ENCODE measurements at places on chromosomes 1 and 21.

GRCh38 chr21:22115746-22116145 is 1117.5 kb downstream of the NCAM2 start:
- no peak for DNase-seq

DNA sequence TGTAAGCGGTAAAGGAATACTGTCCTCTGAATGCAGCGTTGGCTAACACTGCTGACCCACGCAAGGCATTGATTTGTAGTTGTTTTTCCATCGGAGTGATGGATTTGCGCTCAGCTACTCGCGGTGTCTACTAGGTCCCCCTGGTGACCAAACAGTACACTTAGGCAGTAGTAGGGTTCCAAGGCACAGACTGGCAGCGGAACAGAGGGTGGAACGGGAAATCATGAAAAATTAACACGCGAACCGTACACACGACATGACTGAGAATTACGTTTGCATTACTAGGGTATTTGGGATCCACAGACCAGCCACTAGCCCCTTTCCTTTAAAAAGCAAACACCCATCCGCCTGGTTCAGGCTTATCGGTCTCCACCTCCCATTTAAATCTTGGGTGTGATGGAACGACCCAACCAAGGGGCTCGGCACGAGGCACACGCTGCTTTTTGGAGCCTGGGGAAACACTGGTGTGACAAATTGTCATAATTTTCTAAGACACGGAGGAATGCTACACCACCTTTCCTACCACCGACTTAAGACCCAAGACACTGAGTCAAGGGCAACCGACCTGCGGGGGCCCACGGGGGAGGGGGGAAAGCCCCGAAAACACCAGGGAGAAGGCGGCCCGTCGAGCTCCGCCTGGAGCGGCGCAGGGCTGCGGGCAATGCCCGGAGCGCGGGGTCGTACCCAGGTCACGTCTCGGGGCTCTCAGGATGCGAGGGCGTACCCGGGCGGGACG is 699 bp downstream of the DIPK1A start:
- DNase-seq: peak; percentile 89

DNA sequence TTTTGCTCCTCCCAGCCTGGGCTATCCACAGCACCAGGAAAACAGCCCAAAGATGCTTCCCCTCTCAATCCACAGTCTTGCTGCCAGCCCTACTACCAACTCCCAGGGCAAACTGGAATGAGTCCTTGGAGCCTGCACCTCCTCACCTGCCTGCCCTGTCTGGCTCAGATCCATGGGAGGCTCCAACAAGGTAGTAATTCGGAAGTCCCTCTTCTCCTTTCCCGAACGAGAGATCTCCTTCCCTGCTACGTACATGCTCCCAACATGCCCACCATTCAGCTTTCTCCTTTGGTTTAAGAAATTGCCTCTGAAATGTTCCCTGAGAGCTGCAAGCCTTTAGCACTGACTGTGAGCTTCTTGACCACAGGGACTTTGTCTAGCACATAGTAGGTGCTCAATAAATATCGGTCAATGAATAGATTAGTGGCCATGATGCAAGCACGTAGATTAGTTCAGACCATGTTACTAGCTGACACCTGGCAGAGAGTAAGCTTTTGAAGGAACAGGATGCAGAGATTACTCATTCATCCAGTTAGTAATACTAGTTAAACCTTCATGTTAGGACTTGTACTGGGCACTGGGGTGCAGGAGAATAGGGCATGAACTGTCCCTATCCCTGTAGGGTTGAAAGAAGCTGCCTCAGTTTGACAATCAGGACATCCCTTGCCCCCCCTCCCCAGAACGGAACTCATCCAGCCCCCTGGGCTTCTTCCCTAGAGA is 80.1 kb downstream of the DISP3 start:
- DNase-seq: no peak

DNA sequence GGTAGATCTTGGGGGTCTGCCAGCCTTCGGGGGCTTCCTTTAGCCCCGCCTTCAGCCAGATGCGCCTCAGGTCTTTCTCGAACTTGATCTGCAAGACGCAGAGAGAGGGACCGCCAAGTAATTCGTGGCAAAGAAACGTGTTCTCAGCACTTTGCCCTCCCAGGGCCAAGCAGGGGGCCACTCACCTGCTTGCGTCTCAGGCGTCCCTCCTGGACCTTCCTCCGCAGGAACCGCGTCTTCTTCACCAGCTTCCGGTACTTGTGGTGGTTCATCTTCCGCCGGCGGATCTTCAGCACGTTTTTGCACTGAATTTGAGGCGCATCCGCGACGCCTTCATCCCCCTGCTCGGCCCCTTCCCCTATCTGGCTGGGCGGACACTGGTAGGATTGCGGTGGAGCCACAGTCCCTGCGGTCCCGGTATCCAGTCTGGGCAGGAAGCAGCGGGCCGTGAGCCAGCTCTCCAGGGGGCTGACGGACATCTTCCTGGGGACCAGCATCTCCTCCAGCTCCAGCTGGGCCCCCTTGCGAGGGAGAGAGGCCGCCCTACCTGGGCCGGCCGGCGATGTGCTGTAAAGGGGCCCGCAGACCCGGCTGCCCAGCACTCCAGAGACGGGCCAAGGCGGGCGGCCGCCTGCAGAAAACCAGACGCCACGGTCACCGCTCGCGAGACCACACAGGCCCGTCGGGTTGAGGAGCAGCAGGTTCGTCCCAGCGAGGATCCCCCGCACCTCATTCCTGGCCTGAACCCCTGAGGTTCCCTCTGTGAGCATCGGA is 1.0 kb downstream of the AURKAIP1 start:
- DNase-seq: peak; percentile 29

DNA sequence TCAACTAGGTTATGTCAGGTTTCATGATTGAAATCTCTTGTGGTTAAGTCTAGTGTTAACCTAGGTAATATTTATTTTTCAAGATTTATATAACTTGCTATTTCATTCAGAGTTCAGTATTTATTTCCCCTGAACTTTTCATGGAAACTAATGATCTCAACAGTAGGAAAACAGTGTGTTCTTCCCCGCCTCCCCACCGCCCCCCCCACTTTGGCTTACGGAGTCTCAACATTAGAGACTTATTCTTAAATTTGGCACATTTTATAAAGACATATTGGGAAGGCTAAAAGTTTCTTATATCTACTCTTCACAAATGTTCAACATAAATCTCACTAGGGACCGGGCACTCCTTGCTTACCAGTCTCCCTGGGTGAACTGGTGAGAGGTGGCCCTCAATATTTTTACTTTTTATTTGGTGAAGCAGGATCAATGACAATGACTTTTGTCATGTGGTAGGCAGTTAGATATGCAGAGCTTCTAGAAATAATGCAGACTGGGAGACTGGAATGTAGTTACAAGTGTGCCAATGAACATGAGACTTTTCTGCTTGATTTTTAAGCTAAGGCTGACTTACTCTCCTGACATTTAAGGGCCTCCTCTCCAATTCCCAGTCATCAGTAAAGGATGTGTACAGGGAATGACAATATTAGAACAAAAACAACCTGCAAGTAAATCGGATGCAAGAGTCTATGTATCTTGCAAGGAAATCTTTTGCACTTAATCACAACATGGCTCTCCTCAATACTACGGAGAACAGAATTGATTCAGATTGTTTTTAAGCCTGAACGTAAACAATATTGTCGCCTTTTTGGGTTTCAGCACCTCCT is 1.7 kb upstream of the MAN1A2 start:
- DNase-seq: no peak

DNA sequence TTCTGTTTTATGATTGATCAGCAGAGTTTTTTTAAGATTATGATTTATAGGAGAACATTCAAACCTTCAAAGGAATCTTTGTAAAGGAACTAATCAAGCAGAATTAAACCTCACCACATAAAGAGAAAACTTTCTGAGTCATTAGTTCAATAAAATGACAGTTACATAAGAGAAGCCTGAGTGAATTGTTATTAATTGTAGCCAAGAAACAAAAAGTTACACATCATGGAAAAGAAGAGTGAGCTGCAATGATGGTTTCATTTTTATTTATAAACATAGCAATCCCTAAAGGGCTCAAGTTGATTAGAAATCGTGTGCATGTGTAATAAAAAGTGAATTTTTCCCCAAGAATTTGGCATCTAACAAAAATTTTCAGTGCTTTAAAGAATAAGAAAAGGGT is 731.4 kb downstream of the LTN1 start:
- no peak for DNase-seq

DNA sequence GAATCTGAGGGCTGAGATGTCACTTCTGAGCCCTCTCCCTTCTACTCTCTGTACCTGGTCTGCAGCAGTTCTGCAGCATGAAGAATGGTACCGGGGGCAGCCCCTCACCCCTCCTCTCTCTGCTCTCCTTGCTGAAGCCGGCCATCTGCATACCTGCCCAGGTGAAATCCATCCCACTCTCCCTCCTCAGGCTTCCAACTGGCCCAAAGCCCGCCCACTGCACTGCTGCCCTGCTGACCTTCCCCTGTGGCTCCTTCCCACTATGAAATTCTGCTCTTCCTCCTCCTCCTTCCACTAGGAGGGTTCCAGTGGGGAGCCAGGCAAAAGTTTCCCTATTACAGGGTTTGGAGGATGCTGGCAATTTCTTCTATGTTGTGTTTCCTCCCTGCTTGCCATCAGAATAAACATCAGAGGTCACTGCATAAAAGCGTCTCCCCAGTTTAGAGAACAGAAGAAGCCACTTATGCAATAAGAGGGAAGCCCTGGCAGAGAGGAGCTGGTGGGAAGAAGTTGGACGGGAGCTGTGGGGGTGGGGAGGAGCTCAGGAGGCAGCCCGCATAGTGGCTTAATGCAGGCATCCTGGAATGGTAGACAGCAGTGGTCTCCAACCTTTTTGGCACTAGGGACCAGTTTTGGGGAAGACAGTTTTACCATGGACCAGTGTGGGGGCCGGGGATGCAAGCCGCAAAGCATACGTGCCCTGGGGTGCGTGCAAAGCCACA is 30.3 kb downstream of the TMCO4 start:
- no peak for DNase-seq

DNA sequence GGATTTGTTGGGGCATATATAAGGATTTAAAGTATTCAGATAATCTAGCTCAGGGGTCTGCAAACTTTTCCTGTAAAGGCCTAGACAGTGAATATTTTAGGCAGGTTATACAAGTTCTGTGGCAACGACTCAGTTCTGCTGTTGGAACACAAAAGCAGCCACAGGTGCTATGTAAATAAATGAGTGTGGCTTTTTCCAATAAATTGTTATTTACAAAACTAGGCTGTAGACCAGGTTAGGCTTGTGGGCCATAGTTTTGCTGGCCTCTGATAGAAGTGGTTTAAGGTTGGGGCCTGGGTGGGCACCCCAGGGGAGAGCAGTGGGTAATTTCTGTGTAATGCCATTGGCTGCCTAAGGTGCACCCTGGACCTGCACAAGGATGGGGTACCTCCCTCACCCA is 16.9 kb upstream of the IGFN1 start:
- DNase-seq: no peak

Measured in natural killer cell (primary cell).